ENCODE measurements at places on chromosomes 7 and 10.

DNA sequence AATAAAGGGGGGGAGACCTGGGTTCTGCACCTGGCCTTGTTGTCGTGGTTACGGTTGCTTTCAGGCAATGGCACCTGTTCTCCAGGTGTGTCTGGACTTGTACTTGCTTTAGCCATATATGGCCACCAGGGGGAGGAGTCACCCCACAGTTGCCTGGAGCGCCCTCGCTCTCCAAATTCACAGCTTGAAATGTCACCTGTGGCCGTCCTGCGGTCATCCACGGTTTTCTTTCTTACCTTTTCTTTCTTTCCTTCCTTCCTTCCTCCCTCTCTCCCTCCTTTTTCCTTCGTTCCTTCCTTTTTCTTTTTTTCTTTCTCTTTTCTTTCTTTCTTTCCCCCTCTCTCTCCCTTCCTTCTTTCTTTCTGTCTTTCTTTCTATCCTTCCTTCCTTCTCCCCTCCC, 157.2 kb upstream of the ZNF92 start:
- peak; percentile 90 for DNase-seq

- DNase-seq, result no peak
These were observed 27.9 kb downstream of the FAM20C start for GRCh38 chr7:220151-220841.

- DNase-seq, result peak; percentile 32
These were observed 17.6 kb upstream of the RASGEF1A start for GRCh38 chr10:43284341-43284910.

DNA sequence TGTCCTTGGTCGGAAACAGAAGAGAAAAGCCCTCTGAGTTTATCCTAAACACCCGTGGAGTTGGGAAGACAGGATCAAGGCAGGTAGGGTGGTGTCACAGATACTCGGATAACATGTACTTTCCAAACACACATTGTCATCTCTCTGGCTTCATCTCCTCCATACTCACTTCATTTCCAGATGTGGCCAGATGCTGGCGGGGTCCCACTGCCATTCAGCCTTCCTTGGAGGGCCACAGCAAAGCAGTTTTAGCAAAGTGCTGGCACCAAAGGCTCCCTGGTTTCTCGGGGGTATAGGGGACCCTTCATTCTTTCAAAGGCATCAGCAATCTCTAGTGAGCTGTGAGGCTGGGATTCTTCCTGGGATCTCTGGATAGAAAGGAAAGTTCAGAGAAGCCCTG, 539.5 kb downstream of the TCERG1L start:
- no peak for DNase-seq

DNA sequence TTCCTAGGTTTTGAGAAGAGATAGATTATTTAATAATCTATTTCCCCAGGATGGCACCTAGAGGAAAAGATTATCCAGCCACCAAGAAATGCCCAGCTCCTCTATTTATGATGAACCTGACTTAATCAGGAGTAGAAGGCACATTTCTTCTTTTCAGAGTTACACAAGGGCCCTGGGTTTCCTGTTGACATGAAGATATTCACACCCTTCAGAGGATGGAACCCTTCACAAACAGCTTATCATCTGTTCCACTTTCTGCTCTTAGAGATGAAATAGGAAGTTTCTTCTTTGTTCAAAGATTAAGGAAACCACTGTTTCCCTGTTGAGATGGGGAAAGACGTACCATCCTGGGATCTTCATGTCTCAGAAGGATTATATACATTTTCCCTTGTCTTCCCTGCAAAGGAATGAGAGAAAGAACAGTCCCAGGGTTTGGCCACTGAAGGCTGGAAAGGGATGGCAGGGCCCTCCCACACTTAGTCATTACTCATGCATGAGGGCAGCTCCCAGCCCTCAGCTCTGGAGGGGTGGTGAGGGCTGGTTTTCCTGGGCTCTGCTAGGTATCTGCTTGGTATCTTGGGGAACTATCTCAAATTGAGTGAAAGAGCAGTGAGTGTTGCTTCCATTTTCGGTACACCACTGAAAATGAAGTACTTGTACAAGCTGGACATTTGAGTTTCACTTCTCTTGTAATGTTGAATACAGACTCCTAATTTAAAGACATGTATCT, 64.0 kb downstream of the MTPAP start:
- DNase-seq, result no peak

- DNase-seq, result no peak
These were observed 8.1 kb downstream of the APBB1IP start for GRCh38 chr10:26446258-26446657.

- DNase-seq, result no peak
These were observed 91.6 kb downstream of the ELMO1 start for GRCh38 chr7:37356911-37357636.

DNA sequence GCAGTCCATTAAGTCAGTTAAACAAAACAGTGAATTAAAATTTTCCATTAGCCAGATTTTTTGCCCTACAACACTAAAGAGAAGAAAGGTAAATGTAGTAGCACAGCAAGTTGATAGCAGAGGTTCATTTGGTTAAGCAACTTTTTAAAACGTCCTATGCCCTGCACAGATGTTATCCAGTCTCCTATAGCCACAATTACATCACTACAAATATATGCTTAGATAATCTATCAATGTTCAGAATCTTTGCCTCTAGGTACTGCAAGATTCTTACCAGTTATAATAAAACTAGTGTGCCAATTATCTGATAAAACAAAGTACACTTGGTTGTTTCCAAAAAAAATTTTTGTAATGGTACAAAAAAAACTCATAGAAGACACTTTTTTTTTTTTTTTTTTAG, 175.5 kb upstream of the MYO3A start:
- DNase-seq, result no peak

- DNase-seq, result no peak
These were observed 40.2 kb downstream of the ANTXRL start for GRCh38 chr10:46326971-46327370.
